Stimulated activated CD4-positive, alpha-beta T cell treated with anti-CD3 and anti-CD28 coated beads, Interleukin-4, amount 100 ng/mL, for 1 hour (primary cell): ENCODE measurements at places on chromosomes 4 and X.

- DNase-seq = peak; percentile 28
Measured at GRCh38 chr4:83012200-83012686, 1.6 kb upstream of the LIN54 start.

GRCh38 chr4:10809905-10810304, 125.3 kb upstream of the CLNK start:
- no peak for DNase-seq

- DNase-seq = no peak
Measured at GRCh38 chr4:53545942-53546581, 45.2 kb downstream of the LNX1 start.

GRCh38 chrX:135003876-135004623, 13.3 kb downstream of the SMIM10 start:
- DNase-seq = peak; percentile 85

GRCh38 chr4:109005523-109005922, 242.7 kb upstream of the ETNPPL start:
- DNase-seq = no peak

DNA sequence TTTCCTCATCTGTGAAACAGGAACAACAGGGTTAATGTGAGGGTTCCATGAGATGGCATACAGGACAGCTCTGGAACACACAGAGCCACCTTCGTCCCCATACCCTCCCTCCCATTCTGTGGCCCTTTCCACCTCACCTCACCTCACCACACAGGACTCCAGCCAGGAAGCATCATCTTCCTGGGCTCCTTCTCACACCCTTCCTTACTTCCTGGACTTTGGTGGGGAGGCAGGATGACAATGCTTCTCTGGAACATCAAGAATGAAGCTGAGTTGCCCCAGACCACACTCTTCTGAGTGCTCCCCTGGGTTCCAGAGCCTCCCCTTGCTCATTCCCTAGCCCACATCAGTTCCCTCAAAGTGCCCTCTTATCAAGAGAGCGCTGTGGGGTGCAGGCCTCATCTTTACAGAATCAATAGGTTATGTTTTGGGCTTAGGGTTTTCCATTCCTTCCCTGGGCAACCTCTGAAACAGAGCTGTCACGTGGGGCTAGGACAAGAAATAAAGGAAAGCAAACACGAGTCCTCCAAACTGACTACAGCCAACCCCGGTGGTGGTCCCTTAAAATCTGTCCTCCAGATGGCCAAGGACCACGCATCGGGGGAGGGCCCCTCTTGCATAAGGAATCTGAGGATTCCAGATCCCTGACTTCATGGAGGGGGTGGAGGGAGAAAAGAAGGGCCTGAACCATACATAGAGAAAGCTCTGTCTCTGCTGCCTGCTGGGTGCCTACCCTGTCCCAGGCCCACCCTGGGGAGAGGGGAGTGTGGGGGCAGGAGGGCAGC, 74.4 kb upstream of the ATP6AP2 start:
- DNase-seq = no peak

DNA sequence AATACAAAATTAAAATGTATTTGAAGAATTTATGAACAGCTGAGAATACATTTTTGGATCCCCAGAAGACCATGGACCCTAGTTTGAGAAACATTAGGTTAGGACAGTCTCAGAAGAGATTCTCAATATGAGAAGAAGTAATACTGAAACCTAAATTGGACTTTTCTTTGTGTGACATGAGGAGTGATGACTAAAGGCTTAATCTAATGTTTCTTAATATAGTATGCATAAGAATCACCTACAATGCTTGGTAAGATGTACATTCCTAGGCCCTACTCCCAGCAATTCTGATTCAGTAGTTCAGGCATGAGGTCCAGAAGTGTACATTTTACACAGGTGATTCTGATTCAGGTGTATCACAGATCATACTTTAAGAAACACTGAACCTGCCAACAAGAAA, 31.6 kb upstream of the HUWE1 start:
- no peak for DNase-seq

- DNase-seq = no peak
Measured at GRCh38 chrX:95383778-95384177, 1300.9 kb upstream of the DIAPH2 start.

DNA sequence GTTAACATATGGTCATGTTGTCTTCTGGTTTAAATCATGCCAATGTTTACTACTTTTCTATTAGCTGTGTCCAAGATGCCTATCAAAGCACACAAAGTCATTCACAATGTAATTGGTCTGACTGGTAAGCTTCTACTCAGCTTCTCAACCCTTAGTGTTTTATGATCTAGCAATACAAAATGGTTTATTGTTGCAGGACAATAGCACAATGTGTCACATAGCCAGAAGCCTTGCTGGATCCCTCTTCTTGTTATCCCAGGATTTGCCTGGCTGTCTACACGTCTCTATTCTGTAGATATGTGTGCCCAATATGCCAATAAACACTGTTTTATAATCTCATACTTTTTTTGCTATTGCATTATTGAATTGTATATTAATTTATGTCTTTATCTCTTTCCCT, 1111.0 kb upstream of the AGA start:
- no peak for DNase-seq

DNA sequence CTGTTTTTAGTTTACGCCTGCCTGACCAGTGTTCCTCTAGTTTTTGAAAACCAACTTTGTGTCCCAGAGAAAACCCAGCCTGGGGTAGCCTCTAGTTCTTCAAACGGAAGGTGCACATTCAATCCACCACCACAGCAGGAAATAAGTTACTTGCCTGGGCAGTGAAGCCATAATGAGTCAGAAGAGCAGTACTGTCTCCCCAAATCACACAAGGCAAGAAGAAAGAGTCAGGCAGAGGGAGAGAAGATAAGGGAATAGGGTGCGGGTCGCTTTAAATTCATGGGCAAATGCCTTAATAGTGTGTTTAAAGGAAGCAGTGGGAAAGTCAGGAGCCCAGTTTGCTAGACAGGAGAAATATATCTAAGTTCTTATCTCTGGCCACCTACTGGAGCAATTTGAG, 333.8 kb upstream of the GRIA3 start:
- no peak for DNase-seq

GRCh38 chr4:182023469-182023868, 219.7 kb upstream of the TENM3 start:
- no peak for DNase-seq

DNA sequence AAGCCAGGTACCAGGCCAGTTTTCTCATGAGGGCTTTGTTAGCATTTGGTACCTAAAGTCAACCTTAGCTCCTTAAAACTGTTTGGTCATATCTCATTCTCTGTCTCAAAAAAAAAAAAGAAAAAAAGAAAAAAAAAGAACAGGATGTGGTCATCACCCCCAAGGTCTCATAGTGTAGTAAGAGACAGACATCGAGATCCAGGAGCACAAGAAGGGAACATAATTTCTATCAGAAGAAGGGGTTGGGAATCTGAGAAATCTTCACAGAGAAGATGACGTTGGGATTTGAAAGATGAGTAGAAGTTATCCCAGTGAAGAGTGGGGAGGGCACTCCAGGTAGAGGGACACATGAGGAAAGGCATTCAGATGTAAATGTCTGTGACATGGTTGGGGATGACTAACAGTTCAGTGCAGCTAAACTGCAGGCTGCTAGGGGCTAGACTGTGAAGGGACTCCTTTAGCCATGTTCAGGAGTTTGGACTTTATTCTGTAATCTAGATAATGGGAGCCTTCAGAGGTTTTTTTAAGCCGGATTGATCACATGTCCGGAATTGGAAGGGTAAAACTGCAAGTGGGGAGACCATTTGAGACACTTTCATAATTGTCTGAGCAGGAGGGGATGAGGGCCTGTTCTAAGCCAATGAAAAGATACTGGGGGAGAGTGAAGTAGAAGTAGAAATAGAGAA, 26.9 kb upstream of the GJB1 start:
- DNase-seq = no peak

GRCh38 chrX:138875472-138875871, 164.0 kb upstream of the FGF13 start:
- DNase-seq = no peak

GRCh38 chr4:2288051-2288541, 26.2 kb upstream of the MXD4 start:
- no peak for DNase-seq

DNA sequence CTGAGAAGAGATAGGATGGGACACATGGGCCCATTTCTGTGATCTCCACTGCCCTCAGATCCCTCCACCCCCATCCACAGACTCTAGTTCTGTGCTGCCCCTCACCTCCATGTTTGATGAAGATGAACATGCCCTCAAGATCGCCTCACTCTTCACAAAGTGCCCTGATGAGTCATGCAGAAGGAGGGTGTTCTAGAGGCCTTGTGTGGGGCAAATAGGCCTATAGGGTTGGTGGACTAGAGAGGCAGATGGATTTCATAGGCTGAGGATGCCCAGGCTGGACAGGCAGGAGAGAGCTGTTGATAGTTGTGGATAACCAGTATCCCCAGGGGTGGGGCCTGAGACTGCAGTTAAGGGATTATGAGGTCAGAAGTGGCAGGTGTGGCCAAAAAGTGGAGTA, at the start of gene CXorf65:
TSS of gene CXorf65 (minus strand) at position 314 of the 400 bp plus-strand sequence. CDS start at position 130, 184 bp downstream.
- no peak for DNase-seq

GRCh38 chr4:84855774-84856173, 110.7 kb downstream of the WDFY3 start:
- no peak for DNase-seq

- DNase-seq = peak; percentile 10
Measured at GRCh38 chr4:108762559-108763225, at the start of gene ETNPPL. ETNPPL (minus strand) TSS chr4:108763053; CDS start chr4:108762898, 155 bp downstream.
